AG10803 (cell line): ENCODE measurements at places on chromosomes 12 and 14.

DNA sequence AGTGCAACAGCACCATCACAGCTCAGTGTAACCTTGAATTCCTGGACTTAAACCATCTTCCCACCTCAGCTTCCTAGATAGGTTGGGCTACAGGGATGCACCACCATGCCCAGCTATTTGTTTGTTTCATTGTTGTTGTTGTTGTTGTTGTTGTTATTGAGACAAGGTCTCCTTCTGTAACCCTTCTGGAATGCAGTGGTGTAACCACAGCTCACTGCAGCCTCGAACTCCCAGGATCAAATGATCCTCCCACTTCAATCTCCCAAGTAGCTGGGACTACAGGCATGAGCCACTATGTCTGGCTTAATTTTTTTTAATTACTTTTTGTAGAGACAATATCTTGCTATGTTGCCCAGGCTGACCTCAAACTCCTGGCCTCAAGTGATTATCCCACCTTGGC lies 1.2 kb upstream of the NEMP1 start:
- DNase-seq = no peak

- DNase-seq = peak; percentile 2
These were observed 767 bp upstream of the CCNT1 start for GRCh38 chr12:48717252-48717695.

- DNase-seq = no peak
These were observed 44.5 kb upstream of the BCL11B start for GRCh38 chr14:99316281-99317163.

DNA sequence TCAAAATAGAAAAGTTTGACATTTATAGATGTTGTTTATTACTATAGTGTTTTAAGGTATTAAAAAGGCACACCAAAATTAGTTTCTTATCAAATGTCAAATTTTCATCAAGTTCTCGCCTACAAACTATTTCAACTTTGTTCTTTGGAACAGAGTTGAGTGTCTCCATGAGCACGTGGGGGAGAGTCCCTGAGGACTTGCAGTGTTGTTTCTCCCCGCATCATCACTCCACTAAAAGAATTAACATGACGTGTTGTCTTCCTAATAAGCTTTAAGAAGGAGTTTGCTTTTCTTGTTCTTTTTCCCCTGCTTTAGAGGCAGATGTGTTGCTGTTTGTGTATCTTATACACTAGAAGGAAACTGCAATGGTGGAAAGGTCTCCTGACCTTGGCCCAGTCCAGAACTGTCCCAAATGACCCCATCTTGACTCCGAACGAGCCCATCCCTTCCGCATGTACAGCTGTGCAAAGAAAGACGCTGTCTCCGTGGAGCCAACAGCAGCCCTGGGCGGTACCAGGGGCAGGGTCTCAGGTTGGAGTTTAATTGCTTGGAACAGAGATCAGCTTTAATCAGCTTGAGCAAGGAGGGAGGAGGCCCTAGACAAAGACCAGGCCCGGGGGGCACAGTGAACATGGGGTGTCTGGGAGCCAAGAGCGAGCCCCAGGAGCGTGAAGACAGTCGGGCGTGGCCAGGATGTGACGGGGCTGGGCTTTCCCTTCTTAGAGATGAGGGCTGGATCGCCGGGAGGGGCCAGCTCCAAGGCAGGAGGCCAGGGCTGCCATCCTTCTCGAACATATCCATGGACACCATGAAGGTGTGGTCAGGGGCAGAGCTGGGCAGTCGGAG lies 215.4 kb upstream of the RTL1 start:
- no peak for DNase-seq

DNA sequence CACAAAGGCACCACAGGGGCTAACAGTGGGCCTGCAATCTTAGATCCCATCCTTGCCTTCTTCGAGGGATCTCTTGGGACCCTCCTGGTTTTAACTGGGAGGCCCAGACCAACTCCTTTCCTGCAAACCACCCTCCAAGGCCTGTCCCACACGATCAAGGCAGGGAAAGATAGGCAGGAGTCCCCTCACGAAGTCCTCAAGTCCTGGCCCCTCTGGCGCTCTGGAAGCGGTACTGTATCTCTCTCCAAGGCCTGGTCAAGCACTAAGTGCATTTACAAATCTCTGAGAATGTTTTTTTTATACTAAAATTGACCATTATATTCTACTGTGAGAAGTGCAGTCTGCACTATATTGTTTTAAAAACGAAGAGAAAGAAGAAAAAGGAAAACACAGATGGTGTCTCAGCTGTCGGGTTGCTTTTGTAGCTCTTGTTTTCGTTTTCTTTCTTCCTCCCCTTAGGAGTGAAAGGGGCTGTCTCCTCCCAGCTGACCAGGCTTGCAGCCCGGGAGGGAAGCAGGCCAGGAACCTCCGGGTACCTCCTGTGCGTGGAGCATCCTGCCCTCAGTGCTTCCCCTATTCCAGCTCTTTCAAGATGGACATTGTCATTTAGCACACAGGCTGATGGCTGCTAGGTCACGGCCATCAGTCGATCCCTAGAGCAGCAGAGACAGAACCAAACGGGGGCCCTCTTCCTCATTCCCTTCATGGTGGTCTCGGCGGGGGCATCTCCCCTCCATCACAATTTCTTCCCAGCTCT lies 56.7 kb downstream of the FAM222A start:
- no peak for DNase-seq

DNA sequence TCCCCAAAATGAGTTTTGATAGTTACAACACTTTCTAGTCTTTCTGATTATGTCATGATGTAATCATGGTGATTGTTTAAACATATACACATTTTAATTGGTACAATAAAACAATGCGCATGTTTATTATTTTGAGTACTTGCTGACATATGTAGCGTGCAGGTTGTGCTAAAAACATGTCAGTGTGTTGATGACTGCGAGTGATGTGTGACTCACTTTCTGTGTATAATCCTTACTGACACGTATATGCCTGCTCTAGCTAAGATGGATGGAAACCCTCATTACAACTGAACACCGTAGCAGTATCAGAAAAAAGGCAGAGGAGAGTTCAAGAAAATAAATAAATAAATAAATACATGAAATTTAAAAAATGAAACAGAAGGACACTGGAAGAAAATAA lies 1552.4 kb upstream of the FLRT2 start:
- no peak for DNase-seq

- no peak for DNase-seq
These were observed 33.6 kb downstream of the KCNH5 start for GRCh38 chr14:63011623-63012022.

GRCh38 chr14:101625336-101626097 lies 64.2 kb downstream of the DIO3 start:
- DNase-seq = no peak
